ENCODE measurements at places on chromosomes 6 and 20.

GRCh38 chr20:6703047-6703446 is 64.4 kb upstream of the BMP2 start:
- DNase-seq = no peak

GRCh38 chr20:50318710-50319109 is 128.1 kb downstream of the CEBPB start:
- no peak for DNase-seq

DNA sequence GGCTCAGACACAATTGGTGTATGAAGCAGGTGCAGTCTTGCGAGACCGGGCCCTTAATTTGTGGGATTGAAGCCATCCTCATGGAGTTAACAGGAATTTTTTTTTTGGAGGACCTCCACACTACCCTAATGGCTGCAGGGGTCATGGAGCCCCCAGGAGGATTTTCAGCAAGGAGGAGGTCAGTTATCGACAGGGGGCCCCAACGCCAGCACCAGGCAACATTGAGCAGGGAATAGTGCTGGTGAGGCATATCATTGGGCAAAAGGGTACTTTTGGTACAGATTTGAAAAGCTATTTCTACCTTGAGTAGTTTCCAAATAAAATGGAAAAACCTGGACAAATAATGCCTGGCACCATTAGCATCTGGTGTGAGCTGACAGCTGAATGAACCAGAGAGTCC is 6.7 kb downstream of the FAM50B start:
- no peak for DNase-seq

GRCh38 chr6:28537509-28538140 is 11.9 kb downstream of the GPX5 start:
- DNase-seq = peak; percentile 54

DNA sequence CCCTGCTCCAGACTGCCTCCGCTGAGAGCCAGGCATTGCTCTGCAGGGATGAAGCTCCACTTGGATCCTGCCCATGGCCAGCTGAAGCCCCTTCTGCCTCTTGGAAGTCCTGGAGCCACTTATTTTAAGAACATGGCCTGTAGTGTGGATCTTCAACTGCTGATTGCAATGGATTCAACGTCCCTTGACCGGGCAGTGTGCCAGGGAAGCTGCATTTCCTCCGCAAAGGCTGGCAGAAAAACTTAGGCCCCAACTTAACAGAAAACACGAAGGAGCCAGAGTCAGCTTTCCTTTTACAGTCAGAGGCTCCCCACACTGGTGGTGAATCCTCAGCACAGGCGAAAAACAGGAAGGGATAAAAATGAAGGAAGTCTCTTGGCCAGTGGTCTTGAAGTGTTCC is 26.3 kb upstream of the FOXQ1 start:
- no peak for DNase-seq

DNA sequence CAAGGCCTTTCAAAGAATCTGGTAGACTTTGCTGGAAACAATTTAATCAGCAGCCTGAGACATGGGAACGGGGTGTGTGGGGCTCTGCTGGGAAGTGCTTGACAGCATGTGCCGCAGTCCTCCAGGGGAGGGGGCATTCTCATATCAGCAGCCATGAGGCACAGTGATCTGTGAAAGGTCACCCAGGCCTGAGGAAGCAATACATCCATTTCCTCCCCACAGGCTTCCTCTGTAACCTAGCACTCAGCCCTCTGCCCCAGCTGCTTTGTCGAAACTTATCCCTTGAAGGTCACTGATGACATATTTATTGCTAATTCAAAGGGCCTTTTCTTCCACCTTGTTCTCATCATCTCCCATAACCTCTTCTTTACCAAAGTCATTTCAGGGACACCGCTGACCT is 103.3 kb downstream of the TNFAIP3 start:
- DNase-seq = no peak

DNA sequence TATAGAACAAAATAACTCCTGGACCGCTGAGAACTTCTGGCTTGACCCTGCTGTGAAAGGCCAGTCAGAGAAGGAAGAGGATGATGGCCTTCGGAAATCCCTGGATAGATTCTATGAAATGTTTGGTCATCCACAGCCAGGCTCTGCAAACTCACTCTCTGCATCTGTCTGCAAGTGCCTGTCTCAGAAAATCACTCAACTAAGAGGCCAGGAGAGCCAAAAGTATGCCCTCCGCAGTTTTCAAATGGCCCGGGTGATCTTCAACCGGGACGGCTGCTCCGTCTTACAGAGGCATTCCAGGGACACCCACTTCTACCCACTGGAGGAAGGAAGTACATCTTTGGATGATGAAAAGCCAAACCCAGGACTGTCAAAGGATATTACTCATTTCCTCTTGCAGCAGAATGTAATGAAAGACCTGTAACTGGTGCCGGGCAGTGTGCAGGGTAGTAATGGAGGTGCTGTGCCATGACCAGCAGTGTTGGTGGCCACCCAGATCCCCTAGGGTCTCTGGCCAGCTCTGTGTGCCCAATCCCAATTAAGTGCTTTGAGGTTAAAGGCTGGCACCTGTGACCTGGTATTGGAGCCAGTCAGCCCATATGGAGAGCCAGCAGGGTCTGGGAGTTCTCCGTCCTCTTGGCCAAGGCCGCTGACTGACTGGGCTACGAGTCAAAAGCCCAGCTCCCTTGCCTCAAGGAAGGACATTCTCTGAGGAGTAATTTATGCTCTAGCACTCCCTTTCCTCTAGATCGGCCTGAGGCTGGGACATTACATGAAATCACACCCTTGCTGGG is 87.1 kb downstream of the TRMT6 start:
- peak; percentile 29 for DNase-seq

- DNase-seq = peak; percentile 55
Measured at GRCh38 chr6:119324718-119325117, 24.8 kb downstream of the MAN1A1 start.

- no peak for DNase-seq
Measured at GRCh38 chr6:56798163-56798562, 155.5 kb upstream of the DST start.

DNA sequence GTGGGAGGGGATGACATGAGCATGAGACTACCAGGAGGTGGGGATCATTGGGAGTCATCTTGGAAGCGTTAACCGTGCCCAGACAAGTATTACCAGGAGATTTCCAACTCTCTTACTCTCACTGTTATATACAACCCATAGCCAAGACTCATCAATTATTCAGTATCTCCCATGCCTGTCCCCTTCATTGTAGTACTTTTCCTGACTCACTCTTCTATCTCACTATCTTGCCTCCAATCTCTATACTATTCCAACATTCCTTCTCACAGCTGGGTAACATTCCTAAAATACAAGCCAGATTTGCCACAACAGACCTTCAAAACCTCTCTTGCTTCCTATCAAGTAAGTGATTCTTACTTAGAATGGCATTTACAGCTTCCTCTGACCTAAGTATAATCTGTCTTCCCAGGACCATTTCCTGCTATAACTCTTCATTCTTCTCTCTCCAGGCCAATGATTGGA is 226.3 kb upstream of the SMLR1 start:
- DNase-seq = no peak

DNA sequence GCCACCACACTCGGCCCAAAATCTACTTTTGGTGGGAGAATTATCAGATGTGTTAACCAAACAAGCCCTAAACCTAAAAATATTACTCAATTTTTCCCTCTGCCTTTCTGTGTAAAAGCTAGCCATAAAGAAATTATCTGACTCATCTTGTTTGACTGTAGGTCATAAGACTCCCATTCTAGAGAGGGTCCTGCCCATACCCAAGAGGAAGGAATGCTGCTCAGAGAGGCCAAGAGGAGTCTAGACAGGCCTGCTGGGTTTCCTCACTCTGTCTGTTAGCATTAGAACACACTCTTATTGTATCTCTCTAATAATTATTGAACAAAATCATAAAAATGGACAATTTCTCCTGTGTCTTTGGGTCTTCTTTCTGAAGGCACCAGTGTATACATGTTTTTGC is 26.1 kb downstream of the C6orf141 start:
- DNase-seq = no peak

DNA sequence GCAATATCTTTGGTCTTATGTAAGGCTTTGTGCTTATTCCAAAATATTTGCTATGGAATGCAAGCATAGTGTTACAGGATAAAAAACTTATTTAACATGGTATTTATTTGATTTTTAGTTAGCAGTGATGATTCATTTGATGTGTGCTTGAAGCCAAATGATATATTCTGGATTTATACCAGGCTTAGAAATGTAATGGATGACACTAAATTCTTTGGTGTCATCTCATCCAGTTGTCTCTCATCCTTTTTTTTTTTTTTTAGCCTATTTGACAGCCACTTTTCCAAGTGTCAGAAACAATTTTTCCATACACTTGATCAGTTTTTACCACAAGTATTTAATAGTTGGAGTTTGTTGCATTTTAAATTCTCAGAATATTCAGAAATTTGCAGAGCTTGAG is 515.3 kb downstream of the CDKAL1 start:
- DNase-seq = no peak

- peak; percentile 42 for DNase-seq
Measured at GRCh38 chr6:99017150-99017549, 69.4 kb upstream of the FBXL4 start.

- DNase-seq = no peak
Measured at GRCh38 chr6:9346923-9347322, 911.6 kb upstream of the SLC35B3 start.

DNA sequence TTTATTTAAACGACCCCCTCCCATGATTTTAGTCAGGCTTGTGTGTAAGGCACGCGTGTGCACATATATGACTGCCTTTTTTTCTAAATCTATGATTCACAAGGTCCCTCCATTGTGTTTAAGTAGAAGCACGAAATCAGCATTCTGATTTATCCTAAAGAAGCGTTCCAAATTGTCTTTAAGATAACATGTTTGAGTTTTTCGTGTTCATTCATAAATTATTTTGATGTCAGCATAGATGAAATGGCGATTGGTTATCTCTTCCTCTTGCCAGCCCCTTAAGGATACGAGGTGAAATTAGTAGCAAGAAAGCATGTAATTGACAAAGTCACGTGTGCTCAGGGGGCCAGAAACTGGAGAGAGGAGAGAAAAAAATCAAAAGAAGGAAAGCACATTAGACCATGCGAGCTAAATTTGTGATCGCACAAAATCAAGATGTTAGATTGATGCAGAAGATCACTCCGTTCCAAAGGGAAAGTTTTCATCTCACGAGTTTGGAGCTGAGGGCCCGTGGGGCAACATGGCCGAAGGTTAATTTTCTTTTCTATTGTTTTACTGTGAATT is at the start of gene LIN28B:
LIN28B (plus strand) TSS at position 377 of the 564 bp plus-strand sequence; CDS start at position 521, 144 bp downstream.
- DNase-seq = no peak

- peak; percentile 38 for DNase-seq
Measured at GRCh38 chr6:163943607-163944385, 529.3 kb downstream of the QKI start.

GRCh38 chr6:124234801-124235200 is 431.1 kb downstream of the NKAIN2 start:
- no peak for DNase-seq

DNA sequence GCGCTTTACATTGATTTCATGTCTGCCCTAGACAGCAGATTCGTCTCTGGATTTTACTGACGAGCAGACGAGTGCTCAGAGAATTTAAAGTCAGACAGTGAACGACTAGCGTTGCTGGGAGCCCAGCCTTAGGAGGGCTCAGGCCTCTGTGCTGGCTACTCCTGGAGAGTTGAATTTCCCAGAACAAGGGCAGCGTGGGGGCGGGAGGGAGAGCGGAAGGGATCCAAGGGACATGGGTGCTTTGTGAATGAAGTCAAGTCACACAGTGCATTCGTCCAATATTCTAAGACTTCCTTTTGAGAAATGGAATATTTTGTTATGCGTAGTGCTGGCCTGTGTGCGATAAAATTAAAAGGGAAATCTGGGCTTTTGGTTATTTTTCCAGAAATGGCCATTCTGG is 126.5 kb downstream of the MYLK4 start:
- DNase-seq = no peak

DNA sequence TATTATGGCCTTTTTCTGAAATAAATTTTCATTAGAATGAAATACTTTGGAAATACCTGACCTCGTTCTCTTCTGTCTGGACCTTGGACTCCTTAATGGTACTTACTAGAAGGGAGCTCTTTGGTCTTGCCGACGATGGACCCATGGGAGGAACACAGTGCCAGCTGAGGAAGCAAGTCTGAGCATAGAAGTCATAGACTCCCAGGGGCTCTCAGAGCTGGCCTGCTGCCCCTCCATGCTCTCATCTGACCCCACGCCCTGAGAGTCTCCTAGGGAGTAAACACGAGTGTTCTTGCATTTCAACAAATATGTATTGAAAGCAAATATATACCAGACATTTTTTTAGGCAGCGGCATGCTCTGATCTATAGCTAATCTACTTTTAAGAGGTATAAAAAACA is 87.8 kb downstream of the PLEKHG1 start:
- DNase-seq = no peak

DNA sequence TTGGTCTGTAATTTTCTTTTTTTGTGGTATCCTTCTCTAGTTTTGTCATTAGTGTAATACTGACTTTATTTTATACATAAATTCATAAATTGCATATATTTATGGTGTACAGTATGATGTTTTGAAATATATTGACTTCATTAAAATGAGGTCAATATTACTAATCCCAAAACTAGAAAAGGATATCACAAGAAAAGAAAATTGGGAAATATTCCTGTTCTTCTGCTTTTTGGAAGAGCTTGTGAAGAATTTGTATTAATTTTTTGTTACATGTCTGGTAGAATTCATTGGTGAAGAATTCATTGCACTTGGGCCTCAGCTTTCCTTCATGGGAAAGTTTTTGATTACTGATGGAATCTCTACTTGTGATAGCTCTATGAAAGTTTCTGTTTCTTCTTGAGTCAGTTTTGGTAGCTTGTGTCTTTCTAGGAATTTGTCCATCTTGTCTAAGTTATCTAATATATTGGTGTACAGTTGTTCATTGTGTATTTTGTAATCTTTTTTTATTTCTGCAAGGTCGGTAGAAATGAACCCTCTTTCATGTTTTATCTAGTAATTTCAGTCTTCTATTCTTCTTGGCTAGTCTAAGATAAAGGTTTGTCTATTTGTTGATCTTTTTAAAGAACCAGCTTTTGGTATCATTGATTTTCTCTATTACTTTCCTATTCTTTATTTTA is 11.3 kb upstream of the ZNF451 start:
- DNase-seq = no peak

DNA sequence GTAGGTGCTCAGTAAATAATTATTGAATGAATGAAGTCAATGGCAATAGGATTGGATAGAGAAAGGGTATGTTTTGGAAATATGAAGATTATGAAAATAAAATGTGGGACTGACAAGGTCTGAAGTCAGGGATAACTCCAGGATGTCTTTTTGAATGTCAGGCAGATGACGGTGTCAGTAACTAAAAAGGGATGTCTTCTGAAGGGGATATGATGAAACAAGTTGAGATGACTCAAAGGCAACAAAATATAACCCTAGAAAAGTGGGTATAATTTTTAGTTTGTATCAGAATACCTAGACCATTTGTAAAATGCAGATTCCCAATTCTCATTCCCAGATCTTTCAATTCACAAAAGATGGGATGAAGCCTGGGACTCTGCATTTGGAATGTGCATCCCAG is 257.3 kb upstream of the SGK1 start:
- DNase-seq = no peak

DNA sequence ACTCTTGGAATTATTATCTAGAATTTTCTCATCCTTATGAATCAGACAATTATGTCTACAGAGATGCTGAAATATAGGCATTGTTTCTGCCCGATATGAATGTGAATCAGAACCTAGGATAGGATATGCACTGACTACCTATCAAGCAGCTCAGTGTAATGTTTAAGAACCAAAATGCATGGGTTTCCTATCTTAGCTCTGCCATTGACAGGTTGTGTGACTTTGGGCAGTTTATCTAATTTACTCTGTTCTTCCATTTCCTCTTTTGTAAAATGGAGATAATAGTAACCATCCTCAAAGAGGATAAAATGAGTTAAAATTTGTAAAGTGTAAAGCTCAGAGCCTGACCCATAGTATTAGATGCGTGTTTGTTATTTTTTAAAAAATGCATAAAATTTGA is 10.2 kb upstream of the AIG1 start:
- peak; percentile 47 for DNase-seq
